ENCODE measurements at places on chromosomes 5 and 9.

GRCh38 chr5:138658676-138659075, 83.5 kb upstream of the HSPA9 start:
- no peak for DNase-seq

GRCh38 chr5:125496393-125496792, 750.0 kb upstream of the ZNF608 start:
- DNase-seq, result no peak

DNA sequence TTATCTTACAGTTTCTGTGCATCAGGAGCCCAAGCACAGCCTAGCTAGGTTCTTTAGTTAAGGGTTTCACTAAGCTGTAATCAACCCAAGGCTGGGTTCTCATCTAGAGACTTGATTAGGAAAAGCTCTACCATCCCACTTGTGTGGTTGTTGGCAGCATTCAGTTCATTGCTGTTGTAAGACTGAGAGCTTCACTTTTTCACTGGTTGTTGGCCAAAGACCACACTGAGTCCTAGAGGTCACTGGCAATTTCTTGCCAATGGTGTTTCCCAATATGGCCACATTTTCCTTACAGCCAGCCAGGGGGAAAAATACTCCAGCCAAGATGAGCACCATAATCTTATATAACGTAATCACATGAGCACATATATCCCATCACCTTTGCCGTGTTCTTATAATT, 74.3 kb downstream of the SMIM15 start:
- no peak for DNase-seq

GRCh38 chr5:59830536-59831200, 62.9 kb downstream of the PDE4D start:
- DNase-seq, result no peak

GRCh38 chr9:2260417-2261306, 245.5 kb downstream of the SMARCA2 start:
- no peak for DNase-seq

- no peak for DNase-seq
Observed at GRCh38 chr5:126809916-126810315, 33.0 kb downstream of the LMNB1 start.

DNA sequence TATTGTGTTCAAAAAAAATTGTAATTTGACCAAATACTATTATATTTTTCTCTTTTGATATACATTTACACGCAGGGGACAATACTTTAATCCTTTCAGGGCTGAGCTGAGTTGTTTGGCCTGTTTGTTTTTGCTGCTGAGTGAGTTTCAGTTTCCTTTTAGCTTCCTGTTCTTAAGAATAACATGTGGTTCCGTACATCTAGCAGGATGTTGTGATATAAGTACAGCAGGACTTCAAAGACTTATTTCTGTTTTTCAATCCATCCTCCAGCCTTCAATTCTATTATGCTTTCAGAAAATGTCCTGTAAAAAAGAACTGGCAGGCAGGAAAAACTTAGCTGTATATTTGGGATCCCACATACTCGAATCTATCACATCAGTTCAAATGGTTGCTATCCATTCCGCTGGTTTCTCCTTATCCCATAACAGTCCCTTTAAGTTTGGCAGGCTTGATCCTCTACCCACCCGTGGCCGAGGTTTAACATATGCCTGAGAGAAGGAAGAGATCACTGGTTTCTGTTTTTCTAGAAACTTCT, 1037.3 kb upstream of the ACO1 start:
- no peak for DNase-seq

DNA sequence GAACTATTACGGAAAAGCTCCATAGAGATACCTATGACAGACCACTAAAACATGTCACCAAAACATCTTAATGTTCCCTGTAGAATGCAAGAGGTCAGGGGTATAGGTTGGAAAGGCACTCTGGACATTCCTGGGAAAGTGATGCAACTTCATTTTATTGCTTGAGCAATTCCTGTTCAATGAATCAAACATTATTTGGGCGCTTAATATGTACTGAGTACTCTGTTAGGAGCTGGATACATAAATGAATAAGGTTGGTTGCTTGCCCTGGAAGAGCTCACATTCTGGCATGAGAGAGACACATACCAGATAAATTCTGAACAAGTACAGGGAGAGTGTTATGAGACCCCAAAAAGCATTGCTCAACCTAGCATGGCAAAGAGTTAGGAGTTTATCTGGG, 408.9 kb upstream of the DMAC1 start:
- DNase-seq, result no peak

GRCh38 chr5:61919920-61920319, 386.1 kb upstream of the KIF2A start:
- no peak for DNase-seq

DNA sequence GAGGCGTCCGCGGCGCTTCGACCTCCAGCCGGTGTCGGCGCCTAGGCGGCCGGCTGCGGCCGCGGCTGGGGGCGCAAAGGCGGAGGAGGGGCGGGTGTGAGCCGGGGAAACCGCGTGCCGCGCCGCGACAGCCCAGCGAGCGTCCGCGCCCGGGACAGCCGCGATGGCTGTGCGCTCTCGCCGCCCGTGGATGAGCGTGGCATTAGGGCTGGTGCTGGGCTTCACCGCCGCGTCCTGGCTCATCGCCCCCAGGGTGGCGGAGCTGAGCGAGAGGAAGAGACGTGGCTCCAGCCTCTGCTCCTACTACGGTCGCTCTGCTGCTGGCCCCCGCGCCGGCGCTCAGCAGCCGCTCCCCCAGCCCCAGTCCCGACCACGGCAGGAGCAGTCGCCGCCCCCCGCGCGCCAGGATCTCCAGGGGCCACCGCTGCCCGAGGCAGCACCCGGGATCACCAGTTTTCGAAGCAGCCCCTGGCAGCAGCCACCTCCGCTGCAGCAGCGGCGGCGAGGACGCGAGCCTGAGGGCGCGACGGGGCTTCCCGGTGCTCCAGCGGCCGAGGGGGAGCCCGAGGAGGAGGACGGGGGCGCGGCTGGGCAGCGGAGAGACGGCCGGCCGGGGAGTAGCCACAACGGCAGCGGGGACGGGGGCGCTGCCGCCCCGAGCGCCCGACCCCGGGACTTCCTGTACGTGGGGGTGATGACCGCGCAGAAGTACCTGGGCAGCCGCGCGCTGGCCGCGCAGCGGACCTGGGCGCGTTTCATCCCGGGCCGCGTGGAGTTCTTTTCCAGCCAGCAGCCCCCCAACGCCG, 605 bp downstream of the CHSY3 start:
- no peak for DNase-seq

GRCh38 chr5:134003817-134004625, 754 bp downstream of the VDAC1 start:
- DNase-seq, result no peak

- no peak for DNase-seq
Observed at GRCh38 chr9:88997646-88998045, 6.4 kb downstream of the S1PR3 start.

- DNase-seq, result no peak
Observed at GRCh38 chr5:154295551-154295950, 105.0 kb downstream of the GALNT10 start.

DNA sequence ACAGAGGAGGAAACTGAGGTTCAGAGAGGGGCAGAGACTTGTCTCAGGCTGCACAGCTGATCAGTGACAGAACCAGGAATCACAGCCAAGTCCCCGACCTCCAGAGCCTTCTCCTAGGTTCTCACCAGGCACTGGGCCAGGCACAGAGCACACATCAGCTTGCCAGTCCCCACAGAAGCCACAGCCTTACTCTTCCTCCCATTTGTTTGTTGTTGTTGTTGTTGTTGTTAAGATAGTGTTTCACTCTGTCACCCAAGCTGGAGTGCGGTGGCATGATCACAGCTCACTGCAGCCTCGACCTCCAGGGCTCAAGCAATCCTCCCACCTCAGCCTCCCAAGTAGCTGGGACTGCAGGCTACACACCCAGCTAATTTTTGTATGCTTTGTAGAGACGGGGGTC, 41.4 kb downstream of the NAIF1 start:
- no peak for DNase-seq

GRCh38 chr5:165460911-165461310, 1955.5 kb downstream of the MAT2B start:
- no peak for DNase-seq

GRCh38 chr5:107254214-107254901, 416.4 kb downstream of the EFNA5 start:
- no peak for DNase-seq

- DNase-seq, result no peak
Observed at GRCh38 chr5:62341783-62342475, 35.9 kb downstream of the KIF2A start.

DNA sequence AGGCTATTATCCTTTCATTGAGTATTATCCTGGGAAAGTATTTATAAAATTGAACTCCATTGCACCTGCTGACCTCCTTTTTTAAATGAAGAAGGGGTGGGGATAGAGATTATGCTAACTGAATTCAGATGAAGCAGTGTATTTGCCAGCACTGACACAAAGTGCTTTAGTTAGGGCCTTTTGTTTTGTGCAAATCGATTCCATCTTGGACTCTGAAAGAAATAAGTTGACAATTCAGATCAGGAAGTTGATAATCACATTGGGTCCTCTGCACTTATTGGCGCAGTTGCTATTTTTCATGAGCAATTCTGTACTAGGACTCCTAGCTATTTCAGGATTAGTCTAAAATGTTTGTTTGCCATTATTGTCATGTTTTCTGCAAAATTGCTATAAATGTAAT, 101.6 kb upstream of the FSD1L start:
- no peak for DNase-seq

GRCh38 chr5:172175263-172175719, 12.7 kb downstream of the STK10 start:
- DNase-seq, result no peak

DNA sequence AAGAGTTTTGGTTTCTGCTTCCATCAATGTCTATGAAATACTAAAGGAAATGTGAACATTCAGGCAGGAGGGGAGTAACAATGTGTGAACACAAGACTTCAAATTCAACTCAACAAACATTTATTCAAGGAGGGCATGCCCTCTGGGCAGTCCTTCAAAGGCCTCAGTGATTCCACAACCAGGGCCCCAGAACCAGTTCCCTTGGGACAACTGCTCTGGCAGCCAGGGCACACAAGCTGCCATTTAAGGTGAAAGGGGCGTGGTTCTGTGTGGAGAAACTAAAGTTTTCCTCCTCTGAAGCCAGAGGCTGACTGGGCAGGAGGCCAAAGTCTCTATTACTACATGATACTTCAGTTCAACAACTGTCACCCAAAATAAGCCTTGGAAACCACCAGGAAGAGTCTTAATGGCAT, 3.2 kb downstream of the RBM18 start:
- peak; percentile 54 for DNase-seq

- no peak for DNase-seq
Observed at GRCh38 chr9:71115448-71115975, 5.9 kb downstream of the TRPM3 start.

- no peak for DNase-seq
Observed at GRCh38 chr5:126070481-126070880, 352.7 kb upstream of the GRAMD2B start.

DNA sequence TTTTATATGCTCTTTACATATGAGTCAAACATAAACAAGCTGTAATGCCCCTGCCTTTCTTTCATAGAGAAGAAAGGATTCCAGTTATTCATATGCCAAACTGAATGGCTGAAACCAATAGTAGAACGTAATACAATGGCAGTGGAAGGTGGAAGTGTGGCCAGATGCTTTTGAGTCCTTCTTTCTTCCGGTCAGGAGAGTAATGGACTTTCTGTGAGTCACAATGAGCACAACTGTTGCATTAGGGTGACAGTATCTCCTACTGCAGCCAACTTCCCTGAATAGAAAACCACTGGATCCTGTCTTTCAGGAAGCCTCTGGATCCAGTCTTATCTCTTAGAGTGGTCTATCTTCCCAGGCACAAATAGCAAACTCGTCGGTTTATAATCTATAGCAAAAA, 855.2 kb downstream of the MAT2B start:
- DNase-seq, result no peak

DNA sequence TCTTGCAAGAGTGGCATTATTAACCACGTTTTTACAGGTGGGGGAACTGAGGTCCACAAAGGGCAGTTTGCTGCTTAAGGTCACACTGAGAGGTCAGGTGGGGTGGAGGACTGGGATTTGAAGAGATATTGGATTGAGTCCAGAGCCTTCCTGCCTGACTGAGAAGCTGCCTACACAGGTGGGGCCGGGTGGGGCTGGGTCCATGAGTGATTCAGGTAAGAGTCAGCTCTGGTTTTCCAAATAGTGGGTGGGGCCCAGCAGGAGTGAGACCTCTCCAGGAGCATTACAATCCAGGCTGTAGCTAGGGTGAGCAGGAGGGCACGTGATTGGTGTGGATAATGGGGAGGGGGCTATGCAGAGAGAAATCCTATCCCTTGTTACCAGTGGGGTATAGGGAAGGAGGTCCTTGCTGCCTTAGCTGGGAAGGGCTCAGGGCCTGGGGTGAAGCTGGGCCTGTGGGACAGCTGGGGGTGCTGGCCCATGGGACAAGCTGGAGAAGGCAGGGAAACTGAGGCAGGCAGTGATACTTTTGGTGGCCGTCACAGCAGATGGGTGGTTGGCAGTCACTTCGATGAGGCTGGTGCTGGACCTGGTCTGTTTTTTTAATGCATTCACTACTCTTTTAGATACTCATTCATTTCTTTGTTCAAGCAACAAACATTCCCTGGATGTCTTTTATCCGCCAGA, 2.9 kb upstream of the PTGS1 start:
- DNase-seq, result no peak

DNA sequence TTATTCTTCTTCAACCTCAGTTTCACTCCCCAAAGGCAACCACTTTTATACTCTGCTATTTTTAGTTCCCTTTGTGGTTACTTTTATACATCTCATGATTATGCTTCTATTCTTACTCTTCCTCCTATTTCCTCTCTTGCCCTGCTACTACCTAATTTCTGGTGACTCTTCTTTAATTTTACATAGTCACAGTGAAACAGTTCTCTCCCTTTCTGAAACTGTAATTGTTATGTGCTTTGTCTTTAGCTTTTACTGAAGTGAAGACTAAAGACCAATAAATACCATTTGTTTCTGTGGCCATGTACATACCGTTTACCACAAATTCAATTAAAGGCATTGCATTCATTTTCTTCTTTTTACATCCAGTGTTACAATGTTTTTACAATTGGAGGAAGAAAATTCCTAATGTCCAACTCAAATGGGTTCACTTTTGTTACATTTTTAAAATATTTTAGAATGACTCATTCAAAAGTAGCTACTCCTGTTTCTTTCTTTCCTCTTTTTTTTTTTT, 410.6 kb downstream of the PSAT1 start:
- peak; percentile 70 for DNase-seq

DNA sequence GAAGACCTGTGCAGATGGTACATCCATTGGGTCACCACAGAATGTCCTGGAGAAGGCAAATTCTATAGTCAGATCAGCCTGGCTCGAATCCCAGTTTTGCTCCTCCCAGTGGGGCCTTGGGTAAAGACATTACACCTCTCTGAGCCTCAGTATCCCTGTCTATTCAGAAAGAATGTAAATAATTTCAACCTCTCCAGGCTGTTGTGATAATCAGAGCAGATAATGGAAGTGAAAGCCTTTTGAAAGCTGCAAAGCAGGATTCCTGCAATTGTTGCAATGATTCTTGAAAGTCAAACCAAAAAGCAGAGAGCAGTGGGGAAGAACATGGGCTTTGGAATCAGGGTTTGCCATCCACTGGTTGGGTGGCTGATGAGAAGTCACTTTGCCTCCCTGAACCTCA, 63.2 kb downstream of the LHX2 start:
- no peak for DNase-seq

DNA sequence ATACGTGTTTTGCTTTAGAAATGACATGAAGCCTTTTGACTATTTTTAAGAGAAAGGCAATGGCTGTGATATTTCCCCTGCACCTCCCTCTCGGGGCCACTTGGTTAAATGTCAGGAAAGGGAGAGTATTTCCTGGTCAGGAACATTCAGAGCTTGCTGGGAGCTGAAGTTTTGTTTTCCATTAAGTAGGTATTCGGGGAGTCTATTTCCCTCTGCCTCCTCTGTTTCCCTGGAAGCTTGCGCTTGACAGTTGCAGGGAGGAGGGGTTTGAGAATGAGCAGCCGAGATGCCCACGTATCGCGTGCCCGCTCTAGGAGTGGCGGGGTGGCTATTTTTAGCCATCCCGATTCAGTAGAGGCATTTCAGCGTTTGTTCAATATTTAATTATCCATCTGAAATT, 6.7 kb downstream of the DAB2IP start:
- DNase-seq, result no peak

Measured in AG04449 (cell line).